Activated T-cell treated with anti-CD3 and anti-CD28 coated beads, Interleukin-2, amount 50 U/mL, for 24 hours (primary cell): ENCODE measurements at places on chromosomes 4 and X.

DNA sequence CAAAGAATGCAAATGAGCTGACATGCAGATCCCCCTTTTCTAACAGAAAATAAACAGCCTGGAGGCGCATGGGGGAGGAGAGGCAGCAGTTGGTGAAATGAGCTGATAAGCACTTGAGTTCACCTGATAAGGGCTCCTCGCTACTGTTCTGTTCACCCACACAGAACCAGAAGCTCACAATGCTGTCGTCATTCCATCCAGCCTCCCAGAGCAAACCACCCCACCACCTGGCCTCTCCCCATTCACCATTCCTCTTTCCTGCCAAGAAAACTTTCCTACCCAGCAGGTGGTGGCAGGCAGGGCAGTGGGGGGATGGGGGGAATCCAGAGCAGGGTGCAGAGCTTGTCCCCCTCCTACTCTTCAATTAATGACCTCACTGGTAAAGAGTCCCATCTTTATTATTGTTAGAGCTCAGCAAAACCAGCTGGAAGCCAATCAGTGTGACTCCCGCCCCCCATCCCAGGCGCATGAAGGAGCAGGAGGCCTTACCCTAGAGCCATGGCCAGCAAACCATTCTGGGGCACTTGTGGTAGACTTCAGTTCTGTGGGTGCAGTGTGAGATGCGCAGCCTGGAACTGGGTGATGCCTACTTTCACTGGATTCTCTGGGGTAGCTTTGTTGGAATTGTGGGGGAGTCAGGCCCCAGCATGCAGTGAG, 350.3 kb downstream of the ZIC3 start:
- no peak for DNase-seq

DNA sequence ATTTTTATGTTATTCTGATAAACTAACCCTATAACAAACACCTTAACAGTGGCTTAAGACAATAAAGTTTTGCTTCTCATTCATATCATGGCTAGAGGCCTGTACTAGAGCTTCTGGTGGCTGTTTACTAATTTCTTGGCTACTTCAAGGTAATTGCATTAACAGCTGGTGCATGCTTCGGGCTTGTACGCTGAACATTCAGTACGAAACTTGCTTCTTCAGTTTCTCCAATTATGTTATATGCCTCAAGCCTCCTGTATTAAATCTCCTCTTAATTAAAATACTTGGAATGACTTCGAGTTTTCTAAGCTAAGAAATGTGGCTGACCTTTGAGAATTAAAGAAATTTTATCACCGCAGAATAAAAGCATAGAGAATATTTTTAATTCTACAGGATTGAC, 138.9 kb upstream of the TRAM1L1 start:
- no peak for DNase-seq

DNA sequence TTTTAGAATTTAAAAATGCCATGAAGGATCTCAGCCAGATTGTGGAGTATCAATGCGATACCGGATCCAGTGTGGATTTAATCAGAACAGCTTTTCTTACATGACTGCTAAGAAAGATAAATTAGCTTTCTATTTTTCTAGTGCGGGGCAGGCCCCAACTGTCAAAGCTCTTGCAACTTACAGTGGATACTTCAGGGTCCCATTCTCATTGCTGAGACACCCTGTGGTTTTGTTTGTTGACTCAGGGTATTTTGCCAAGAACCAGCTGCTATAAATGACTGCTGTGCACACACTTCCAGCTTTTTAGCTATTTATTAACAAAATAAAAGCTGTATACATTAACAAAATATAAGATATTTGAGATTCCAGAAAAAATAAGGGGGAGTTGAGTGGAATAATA, 166.4 kb downstream of the DCLK2 start:
- DNase-seq, result no peak

DNA sequence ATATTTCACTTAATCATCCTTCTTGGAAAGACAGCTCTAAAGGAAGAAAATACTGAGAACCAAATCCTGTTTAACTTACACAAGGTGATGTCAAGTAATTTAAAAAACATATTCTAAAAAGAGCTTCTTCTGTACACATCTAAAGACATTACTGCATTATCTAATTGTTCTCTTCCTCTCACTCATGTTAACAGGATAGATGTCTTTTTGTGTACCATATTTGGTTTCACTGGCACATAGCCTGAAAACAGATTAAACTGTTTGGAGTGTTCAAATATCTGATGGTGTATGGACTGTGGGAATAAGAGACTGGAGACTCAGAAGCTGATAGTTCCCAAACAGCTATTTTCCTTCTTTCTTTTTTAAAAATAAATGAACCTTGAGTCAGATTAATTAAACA, 213.3 kb upstream of the MAB21L2 start:
- DNase-seq, result no peak

DNA sequence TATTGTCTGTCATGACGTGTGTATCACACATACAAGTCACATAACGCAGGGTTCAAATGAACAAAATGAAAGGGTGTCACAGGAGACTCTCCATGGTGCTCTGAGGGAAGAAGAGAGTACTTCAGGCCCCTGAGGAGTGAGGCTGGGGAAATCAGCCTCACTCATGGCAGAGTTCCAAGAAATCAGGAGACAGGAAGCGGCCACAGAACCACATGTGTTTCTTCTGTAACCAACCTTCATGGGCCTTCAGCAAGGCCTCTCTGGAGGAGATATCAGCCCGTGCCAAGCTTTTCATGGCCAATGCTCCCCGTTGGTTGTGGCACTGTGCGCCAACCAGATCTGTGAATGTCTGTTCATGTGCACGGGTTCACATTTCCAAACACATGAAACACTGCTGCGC, 76.0 kb downstream of the NAT8L start:
- DNase-seq, result no peak

DNA sequence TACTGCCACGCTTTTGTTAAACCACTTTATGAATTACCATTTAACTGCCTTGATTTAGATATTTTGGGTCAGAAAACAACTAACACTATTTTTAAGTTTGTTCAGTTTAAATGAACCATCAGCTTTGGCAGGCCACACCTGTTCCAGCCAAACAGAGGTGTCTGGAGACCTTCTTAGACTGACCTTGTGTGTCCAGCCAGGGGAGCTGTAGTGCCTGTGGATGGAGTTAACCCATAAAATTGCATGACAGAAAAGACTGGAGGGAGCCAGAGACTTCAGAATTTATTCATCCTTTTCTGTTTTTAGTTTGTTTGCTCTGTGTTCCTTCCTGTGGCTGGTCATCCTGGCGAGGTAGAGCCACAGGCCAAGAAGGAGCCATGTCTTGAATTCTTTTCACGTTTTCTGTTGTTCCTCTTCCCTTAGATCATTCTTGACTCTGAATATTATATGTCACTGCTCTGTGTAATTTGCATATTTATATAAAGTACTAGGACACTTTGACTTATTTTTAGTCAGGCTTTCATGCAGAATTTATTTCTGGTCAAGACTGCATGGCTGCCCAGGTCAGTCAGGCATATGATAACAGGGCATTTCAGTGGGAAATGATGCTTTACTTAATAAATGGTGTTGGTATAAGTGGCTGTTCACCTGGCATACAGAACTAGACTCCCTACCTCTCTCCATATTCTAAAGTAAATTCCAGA, 26.7 kb downstream of the HERC3 start:
- DNase-seq, result no peak
